ENCODE measurements at places on chromosomes 7 and 10. TPM values are rescaled to one million over a fixed set of nuclear protein-coding genes. Genes with fewer than 3 reads are reported as not detected.
A peak's percentile ranks its signal among the peaks of the same experiment; 100 is the strongest.

Gene IKZF5
- total RNA-seq, result 9.8 TPM

Gene GHRHR
- 4.4 TPM for total RNA-seq

- no peaks in the 10 kb centered on the region for H3K27me3 ChIP-seq
- H3K36me3 ChIP-seq, result no peaks in the 10 kb centered on the region
- H3K27ac ChIP-seq, result no peak overlapping the region
- no peak for DNase-seq
These were observed 144.0 kb upstream of the ITGB1 start for GRCh38 chr10:33102071-33102470.

DNA sequence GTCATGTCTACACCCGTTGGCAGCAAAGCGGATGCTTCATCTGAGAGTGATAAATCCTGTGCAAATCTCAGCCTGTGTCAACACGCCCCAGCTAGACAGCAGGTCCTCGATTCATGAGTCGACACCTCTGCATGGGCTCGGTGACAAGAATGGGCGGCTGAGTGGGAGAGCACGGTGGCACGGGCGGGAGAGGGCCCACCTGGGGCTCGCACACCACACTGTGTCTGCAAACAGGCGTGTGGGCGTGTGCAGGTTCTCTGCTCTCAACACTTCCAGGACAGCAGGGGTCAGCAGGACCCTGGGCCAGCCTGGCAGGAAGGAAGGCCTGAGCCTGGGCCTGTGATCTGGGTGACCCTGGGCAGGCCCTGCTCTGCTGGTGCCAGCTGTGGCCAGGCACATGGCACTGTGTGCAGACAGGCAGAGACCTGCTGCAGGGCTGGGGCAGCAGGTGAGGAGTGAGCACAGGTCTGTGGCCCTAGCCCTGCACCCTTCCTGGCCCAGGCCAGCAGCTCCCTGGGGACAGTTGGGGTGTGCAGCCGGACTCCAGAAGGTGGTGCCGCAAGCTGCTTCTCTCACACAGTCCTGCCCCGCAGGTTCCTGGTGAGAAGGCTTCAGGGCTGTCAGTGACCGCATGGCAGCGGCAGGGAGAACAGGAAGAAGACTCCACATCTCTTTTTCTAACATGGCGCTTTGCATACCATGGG is 216.4 kb downstream of the ELFN1 start:
- no peaks in the 10 kb centered on the region for H3K27me3 ChIP-seq
- H3K4me3 ChIP-seq, result no peak overlapping the region
- H3K4me1 ChIP-seq, result no peaks in the 10 kb centered on the region
- peak; percentile 18 for DNase-seq
- H3K36me3 ChIP-seq, result no peaks in the 10 kb centered on the region

Measured in prostate gland (tissue), 2 donors.